Stimulated activated CD4-positive, alpha-beta T cell treated with anti-CD3 and anti-CD28 coated beads, Interleukin-1b, Interleukin-23, amount 100 ng/mL, for 1 hour (primary cell): ENCODE measurements at places on chromosomes 1 and 21.

- DNase-seq = no peak
These were observed 43.6 kb upstream of the SYT6 start for GRCh38 chr1:114196992-114197907.

GRCh38 chr21:45109831-45110492 is 35.6 kb downstream of the ADARB1 start:
- DNase-seq = no peak

GRCh38 chr1:69661686-69662085 is 94.0 kb downstream of the LRRC7 start:
- no peak for DNase-seq

- DNase-seq = no peak
These were observed 17.8 kb downstream of the SCAF4 start for GRCh38 chr21:31713973-31714740.

DNA sequence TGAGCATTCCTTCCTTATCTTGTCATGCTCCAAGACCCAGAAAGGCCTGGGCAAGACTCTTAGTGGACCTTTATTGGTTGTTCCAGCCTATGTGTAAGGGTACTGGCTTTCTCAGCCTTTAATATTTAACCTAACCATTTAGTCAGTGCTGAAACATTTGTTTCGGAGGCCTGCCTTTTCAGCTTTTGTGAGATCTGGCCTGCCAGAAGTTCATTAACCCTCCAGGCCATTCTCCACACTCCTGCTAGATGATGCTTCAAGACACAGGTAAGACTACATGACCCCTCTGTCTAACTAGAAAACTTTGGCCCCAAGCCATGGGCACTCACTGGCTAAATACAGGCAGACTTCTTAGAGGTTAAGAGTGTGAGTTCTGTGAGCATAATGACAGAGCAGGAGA is 138.4 kb upstream of the ZP4 start:
- DNase-seq = no peak

DNA sequence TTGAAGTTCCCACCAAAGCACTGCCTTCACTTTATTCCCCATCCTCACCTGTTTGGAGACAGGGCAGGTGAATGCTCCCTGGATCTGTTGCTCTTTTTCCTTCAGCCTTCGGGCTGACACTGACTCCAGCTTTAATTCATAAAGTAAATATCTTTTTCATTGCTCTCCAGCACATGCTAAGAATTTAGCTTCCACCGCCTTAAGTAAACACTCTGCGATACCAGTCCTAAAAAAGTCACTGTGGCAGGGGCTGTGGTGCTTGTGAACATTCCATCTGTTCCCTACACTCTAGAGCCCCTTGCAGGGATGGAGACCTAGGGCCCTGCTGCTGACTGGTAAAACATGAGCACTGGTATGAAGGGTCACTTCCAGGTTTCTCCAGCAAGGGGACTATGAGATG is 896 bp upstream of the PLA2G2A start:
- DNase-seq = no peak

DNA sequence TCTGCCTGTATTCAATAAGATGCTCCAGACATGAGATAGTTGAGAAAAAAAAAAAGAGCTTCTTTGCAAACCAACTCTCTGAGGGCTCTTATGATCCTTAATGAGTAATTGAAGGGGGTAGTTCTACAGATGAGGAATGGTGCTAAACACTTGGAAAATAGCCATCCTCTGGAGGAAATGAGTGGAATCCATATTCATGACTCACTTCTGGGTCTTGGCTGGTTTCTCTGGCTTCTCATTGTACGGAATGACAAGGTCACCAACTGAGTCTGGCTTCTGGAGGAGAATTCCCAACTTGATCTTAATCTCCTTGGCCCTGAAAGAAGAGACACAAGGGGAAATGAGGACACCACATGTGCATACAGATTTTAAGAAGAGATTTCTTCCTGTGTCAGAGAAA is 34.7 kb downstream of the RGS5 start:
- no peak for DNase-seq

- no peak for DNase-seq
These were observed 85.7 kb downstream of the NENF start for GRCh38 chr1:212518188-212519054.

- no peak for DNase-seq
These were observed 7.8 kb upstream of the TMEM222 start for GRCh38 chr1:27314169-27314568.

DNA sequence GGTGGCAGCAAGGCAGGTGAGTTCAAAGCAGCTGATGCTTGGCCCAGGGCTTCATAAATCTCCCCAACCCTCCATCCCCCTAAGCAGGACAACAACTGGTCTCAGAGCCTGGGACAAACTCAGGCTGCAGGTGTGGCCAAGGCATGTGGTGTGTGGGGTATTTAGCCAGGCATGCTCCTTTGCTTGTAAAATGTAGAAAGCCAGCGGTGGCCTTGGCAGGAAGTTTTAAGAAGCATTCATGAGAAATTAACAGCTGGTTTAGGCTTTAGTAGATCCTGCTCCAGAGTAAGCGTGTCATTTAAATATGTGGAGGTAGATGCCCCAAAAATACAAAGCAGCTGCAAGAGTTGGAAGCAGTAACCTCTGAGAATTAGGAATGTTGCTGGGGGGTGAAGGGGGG is 44.8 kb downstream of the NTPCR start:
- no peak for DNase-seq

- no peak for DNase-seq
These were observed 143.3 kb upstream of the JUN start for GRCh38 chr1:58927041-58927721.

GRCh38 chr1:86712088-86712860 is 7.9 kb downstream of the SH3GLB1 start:
- no peak for DNase-seq

DNA sequence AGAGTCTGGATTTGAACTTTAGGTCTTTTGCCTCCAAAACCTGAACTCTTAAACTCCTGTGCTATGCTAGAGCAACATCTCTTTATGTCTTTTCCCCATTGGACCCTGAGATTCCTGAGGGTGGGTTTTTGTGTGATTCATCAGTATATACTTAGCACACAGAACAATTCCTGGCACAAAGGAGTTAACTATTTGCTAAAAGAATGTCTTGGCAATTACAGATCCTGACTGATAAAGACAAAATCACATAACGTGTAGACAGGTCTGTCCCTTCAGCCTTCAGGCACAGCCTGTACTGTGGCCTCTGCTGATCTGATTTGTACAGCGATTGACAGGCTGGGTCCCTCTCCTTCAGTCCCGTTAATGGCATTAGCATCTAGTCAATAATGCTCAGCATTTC is 162.4 kb upstream of the BEND5 start:
- DNase-seq = no peak

DNA sequence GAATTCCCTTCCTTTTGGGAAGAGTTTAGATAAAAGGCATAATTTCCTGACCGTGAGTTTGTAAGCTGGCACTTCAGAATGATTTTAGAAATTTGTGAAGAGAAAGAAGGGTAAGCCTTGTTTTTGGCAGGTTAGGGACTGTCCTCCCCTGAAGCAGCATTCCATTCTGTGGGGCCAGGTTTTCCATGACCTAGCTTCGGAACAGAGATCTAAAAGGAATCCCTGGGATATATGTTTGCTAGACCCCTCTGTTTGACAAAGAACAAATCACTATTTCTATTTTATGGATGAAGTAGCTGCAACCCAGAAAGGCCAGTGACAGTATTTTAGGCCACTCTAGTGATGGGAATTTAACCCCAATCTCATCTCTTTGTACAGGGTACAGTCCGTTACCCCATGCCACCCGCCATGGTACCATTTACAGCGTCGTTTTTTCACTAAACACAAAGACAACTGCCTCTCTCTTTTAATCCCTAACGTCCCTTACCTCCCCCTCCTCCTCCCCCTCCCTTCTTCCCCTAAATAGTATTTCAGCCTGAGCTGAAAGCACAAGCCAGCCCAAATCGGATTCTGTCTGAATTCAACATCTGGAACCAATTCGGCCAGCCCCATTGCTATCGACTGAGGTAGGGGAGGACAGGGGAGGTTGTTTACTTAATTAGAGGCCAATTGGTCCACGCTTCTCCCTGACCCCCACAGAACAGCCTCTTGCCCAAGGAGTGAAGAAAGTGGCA is 23.4 kb upstream of the IKBKE start:
- DNase-seq = no peak

DNA sequence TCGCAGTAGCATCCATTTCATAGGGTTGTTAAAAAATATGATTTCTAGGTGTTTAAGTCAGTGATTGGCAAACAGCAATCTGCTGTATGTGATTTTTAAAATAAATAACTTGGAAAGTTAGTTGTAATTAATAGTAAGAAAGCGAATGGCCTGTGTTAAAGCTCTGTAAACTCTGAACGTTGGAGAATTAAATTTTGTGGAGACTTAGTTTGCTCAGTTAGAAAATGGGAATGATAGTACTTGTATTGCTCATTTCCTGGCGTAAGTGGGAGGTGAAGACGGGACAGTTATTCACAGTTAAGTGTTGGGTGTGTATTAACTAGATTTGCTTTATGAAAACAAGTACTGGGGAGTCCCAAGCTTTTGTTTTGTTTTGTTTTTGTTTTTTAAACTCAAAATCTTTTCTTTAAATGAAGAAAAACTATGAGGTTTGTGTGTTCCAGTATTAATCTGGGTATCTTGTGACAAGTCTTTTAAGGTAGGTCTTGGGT is 995 bp downstream of the CACYBP start:
- DNase-seq = no peak

- DNase-seq = no peak
These were observed 8.4 kb upstream of the SPATA1 start for GRCh38 chr1:84497631-84498275.

DNA sequence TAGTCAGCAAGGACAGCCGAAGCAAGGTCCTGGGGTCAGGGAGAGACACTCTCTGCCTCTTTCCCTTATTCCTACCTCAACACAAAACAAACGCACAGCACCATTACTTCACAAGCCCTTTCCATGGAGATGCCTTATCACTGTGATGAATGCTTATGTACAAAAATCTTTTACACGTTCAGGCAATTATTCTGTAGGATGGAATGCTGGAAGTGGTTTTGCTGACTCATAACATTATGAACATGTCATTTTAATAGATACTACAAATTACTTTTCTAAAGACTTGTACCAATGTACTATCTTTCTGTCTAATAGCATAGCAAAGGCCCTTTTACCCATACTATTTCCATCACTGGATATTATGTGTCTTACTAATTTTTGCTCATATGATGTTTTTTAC is 98.4 kb downstream of the TTLL7 start:
- no peak for DNase-seq

DNA sequence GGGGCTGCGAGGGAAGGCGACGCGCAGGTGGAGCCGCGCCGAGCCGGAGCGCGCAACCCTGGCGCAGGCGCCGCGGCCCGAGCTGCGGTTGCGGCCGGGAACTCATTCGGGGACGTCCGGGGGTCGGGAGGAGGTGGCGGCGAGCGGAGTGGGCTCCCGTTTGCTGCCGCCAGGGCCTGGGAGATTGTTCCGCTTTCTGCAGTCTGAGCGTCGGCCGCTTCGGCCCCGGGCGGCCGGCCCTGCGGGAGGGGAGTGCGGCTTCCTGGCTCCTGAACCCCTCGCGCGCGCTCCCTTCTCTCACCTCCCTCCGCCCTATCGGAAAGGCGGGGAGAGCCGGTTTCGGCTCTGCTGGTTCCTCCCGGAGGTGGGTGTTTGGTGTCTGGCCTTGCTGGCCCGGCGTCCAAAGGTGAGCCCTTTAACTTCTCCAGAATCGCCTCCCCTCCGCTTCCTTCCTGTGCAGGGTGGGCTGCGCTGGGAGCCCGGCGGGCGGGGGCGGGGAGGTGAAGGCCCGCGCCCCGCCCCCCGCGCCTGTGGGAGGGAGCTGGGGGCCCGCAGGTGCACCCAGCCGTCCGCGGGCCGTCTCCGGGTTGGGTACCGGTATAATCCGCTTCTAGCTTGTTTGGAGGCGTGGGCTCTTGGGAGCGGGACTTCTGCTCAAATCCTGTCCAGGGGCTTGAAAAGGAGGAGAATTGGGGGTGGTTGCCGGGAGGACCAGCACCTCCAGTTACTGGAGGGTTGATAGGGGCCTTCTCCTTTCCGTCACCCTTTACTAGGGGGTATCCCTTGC is 683 bp downstream of the LRRC8D start:
- DNase-seq = no peak

DNA sequence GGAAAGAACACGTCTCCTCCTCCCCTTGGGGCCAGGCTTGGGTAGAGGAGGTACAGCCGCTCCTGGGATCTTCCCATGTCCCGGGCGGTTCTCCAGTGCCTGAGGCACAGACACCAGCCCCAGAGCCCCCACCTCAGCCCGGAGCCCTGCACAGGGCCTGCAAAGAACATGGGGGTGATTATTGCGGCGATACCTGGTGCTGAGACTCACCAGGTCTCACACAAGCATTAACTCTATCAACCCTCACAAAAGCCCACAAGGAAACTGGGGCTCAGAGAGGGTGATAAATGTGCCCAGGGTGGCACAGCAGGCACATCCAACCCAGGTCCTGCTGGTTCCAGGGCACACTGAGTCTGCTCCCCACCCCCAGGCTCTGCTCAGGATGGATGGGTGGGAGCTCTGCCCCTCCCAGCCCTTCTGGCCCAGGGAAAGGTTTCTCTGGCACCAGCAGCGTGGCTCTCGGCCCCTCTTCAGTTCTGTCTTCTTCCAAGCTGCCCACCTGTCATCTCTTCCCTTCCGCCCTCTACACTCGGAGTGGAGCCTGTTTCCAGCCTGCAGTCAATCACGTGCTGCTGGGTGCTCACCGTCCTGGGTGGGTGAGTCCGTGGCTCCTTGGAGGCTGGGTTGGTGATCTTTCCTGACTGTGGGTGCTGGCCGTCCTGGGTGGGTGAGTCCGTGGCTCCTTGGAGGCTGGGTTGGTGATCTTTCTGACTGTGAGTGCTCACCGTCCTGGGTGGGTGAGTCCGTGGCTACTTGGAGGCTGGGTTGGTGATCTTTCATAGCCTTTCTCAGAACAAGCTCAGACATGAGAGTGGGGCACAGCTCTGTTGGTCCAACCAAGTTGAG is 53.6 kb upstream of the AJAP1 start:
- no peak for DNase-seq

DNA sequence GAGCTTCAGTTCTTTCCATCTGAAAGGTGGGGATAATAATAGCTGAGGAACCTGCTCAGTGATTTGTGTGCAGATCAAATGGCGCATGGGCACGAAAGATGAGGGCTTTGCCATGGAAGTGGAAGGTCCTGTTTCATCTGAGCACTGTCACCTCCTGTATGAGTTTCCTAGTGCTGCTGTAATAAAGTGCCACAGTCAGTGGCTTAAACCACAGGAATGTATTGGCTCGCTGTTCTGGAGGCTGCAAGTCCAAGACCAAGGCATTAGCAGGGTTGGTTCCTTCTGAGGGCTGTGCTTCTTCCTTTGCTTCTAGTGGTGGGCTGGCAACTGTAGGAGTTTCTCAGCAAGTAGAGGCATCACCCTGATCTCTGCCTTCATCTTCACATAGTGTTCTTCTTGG is 51.1 kb upstream of the RBM15 start:
- no peak for DNase-seq
